Activated CD8-positive, alpha-beta T cell treated with anti-CD3 and anti-CD28 coated beads for 36 hours (primary cell): ENCODE measurements at places on chromosomes 11 and 22.
A peak's percentile ranks its signal among the peaks of the same experiment; 100 is the strongest.

- no peak for DNase-seq
- no peak overlapping the region for H3K27ac ChIP-seq
- H3K27me3 ChIP-seq: no peaks in the 10 kb centered on the region
Observed at GRCh38 chr11:8631395-8632118, 37.5 kb upstream of the STK33 start.

DNA sequence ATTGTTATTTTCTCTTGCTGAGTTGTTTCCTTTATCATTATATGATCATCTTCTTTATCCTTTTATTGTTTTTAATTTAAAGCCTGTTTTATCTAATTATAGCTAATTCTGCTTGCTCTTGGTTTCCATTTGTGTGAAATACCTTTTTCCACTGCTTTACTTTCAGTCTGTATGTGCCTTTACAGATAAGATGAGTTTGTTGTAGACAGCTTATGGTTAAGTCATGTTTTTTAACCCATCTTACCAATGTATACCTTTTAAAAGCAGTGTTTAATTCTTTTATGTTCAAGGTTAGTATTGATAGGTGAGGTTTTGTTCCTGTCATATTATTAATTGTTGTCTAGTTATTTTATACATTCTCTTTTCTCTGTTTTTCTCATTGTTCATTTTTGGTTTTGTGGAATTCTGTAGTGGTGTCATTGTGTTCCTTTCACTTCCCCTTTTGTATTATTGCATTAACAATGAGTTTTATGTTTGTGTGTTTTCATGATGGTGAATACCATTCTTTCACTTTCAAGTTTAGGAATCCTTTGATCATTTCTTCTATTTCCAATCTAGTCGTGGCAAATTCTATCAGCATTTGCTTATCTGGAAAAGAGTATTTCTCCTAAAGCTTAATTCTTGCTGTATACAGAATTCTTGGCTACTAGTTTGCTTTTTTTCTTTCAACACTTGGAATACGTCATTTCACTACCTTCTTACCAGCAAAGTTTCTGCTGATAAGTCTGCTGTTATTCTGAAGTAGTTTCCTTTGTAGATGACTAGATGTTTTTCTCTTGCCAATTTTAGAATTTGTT lies 21.8 kb downstream of the OR5AN1 start:
- peaks cover 1% of the 10 kb centered on the region for H3K27me3 ChIP-seq
- no peak for DNase-seq
- no peak overlapping the region for H3K4me3 ChIP-seq
- H3K36me3 ChIP-seq: no peaks in the 10 kb centered on the region

DNA sequence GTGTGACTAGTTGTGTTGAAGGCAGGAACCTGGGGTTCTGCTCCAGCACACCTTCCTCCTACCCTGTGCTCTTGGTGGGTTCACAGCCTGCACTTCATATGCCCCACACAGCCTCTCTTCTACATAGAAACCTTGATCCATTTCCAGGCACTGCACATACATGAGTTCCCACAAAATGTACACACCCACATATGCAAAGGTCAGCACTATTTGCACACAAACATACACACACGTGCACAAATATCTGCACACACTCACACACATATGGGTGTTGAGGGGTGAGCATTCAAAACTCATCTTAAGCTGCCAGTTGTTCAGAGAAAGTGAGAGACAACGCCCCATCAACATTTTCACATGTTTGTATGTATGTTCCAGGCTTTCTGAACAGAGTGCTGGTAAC lies 201.0 kb downstream of the BARX2 start:
- no peaks in the 10 kb centered on the region for H3K4me1 ChIP-seq
- H3K27me3 ChIP-seq: no peaks in the 10 kb centered on the region
- no peak overlapping the region for H3K27ac ChIP-seq
- H3K36me3 ChIP-seq: no peaks in the 10 kb centered on the region

DNA sequence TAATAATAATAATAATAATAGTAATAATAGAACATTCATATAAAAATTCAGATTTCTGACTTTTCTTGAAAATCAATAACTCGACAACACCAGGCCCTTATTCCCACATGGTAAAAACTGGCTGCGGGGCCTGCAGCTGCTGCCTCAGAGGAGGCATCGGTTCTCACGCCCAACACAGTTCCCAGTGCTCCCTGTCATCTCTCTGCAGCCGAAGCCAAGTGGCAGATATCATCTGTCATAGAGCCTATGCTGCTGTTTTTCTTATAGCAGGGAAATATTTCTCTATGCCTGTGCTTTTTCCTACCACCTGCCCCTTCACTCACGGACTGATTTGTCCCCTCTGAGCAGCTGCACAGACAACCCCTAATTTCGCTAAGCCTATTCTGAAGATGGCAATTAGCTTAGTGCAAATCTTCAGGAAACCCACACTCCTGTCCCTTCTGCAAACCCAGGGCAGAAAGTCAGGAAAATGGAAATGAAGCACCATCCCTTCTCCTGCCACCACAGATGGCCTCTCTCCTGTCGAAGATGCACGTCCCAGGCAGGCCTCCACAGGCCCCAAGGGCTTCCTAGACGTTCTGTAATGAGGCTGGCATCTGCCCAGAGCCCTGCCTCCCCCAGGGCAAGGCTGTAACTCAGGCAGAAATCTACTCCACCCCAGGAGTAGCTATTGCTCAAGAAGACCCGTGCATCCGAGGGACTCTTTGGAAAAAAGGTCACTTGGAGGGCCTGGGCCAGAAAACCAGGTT lies 66.7 kb downstream of the SYN3 start:
- no peaks in the 10 kb centered on the region for H3K27me3 ChIP-seq
- H3K27ac ChIP-seq: no peak overlapping the region
- no peak overlapping the region for H3K4me3 ChIP-seq
- no peak for DNase-seq
- H3K36me3 ChIP-seq: no peaks in the 10 kb centered on the region

GRCh38 chr22:49509016-49509415 lies 318.7 kb downstream of the BRD1 start:
- H3K4me1 ChIP-seq: peaks cover 15% of the 10 kb centered on the region
- no peak for DNase-seq
- H3K4me3 ChIP-seq: no peak overlapping the region
- peaks cover 10% of the 10 kb centered on the region for H3K36me3 ChIP-seq

DNA sequence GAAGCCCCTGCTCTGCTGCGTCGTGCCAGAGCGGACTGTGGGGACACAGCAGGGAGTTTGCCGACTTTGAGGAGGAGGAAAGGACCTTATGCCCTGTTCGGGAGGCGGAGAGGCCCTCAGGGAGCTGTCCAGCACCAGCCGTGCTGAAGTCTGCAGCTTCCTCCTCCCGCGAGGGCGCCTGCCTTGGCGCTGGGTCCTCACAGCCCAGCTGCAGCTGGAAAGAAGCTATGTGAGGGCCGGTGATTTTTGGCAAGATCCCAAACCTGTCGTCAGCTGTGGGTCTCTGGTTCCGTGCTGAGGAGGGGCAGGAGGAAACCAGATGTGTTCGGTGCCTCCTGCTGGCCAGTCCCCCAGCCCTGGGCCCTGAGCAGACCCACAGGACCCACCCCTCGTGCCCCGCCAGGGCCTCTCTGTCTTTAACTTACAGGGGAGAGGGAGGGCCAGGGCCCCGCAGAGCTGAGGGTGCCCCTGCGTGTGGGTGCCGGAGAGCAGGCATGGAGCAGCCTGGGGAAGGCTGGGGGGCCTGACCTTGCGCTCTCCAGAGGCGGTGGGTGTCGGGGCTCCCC lies 12.0 kb downstream of the BRSK2 start:
- DNase-seq: peak; percentile 51
- no peak overlapping the region for H3K27ac ChIP-seq
- H3K4me3 ChIP-seq: no peak overlapping the region
- no peaks in the 10 kb centered on the region for H3K36me3 ChIP-seq

- peaks cover 29% of the 10 kb centered on the region for H3K4me1 ChIP-seq
- DNase-seq: peak; percentile 44
- no peak overlapping the region for H3K27ac ChIP-seq
- H3K27me3 ChIP-seq: peaks cover 5% of the 10 kb centered on the region
Observed at GRCh38 chr11:60950933-60951605, 907 bp downstream of the SLC15A3 start.

DNA sequence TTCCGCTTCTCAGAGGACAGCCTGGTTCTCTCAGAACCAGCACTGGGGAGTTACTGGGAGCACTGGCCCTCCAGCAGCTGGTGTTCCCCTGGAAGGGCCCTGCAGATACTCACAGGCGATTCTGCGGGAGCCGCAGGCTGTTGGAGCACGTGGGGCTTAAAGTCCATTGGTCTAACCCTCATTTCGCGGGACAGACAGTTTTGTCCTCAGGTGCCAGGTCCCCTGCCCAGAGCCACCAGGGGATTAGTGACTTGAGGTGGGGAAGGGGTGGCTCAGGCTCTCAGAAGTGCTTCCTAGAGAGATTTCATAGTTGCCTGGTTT lies 53.9 kb downstream of the CACNA1I start:
- H3K4me3 ChIP-seq: no peak overlapping the region
- peaks cover 8% of the 10 kb centered on the region for H3K27me3 ChIP-seq
- no peak for DNase-seq
- H3K4me1 ChIP-seq: no peaks in the 10 kb centered on the region
- no peak overlapping the region for H3K27ac ChIP-seq

- H3K4me3 ChIP-seq: no peak overlapping the region
- H3K36me3 ChIP-seq: no peaks in the 10 kb centered on the region
- H3K27me3 ChIP-seq: peaks cover 5% of the 10 kb centered on the region
- no peaks in the 10 kb centered on the region for H3K4me1 ChIP-seq
- H3K27ac ChIP-seq: no peak overlapping the region
Observed at GRCh38 chr11:79466411-79466810, 25.6 kb upstream of the TENM4 start.

DNA sequence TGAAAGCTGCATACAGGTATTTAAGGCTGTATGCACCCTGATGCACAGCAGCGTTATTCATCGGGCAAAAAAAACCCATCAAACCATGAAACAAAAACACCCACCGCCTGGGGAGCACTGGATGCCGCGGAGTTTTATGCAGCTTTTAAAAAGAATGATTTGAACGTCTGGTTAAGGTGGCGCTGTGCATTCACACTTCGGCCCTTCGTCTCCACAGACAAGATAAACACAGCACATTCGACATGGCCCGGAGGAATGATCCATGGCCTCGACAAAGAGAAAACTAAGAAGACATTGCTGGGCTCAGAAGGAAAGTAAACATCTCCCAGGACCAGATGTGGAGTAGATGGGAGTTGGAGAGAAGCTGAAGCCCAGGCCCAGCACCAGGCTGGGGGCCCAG lies 40.8 kb upstream of the GAL start:
- no peak for DNase-seq
- H3K27me3 ChIP-seq: peaks cover 16% of the 10 kb centered on the region
- peaks cover 3% of the 10 kb centered on the region for H3K4me1 ChIP-seq
- H3K27ac ChIP-seq: no peak overlapping the region

GRCh38 chr11:62621567-62622470 lies at the start of gene B3GAT3:
TSS of gene B3GAT3 (minus strand) at chr11:62621986. CDS start at chr11:62621947, 39 bp downstream.
- H3K27me3 ChIP-seq: no peaks in the 10 kb centered on the region
- peaks cover 24% of the 10 kb centered on the region for H3K4me1 ChIP-seq
- peak; percentile 98 for DNase-seq

DNA sequence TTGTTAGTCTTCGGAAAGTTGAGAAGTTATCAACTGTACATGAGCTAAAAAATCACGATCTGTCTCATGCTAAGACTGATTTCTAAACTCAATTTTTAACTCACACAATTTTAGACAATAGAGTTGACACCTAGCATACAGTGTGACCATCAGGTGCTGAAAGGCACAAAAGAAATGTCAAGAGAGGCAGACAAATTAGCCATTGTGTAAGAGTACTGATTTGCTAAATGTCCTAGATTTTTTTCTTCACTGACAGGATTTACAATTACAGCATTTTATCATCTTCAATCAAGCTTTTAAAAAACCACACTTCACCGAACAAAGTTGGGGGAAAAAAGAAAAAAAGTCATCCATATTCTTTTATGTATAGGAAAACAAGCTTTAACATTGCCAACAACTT lies 7.0 kb downstream of the LGR4 start:
- peaks cover 13% of the 10 kb centered on the region for H3K27me3 ChIP-seq
- no peak overlapping the region for H3K27ac ChIP-seq
- H3K36me3 ChIP-seq: no peaks in the 10 kb centered on the region
- H3K4me1 ChIP-seq: no peaks in the 10 kb centered on the region
- no peak for DNase-seq

GRCh38 chr11:126419801-126420697 lies 64.6 kb downstream of the ST3GAL4 start:
- H3K4me1 ChIP-seq: peaks cover 19% of the 10 kb centered on the region
- peaks cover 4% of the 10 kb centered on the region for H3K27me3 ChIP-seq
- H3K4me3 ChIP-seq: no peak overlapping the region
- DNase-seq: no peak
- no peak overlapping the region for H3K27ac ChIP-seq

- no peak overlapping the region for H3K27ac ChIP-seq
- no peaks in the 10 kb centered on the region for H3K36me3 ChIP-seq
- no peak for DNase-seq
- no peak overlapping the region for H3K4me3 ChIP-seq
Observed at GRCh38 chr11:117786135-117786870, 10.7 kb downstream of the DSCAML1 start.

DNA sequence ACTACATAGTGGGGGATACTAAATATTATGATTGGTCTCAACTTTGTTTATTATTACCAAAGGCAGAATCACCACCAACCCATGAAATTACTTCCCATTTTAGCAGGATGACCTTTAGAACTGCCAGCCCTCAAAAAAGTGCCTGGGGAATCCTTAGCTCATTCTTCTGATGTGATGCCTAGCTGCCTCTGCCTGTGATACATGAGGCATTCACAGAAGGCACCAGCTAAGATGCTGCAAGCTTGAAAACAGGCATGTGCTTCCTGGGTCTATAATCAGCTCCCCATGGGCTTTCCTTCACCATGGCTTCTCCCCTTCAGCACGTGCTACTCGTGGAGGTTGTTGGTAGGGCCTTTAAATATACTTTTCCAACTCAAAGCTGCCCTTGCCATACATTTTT lies 50.4 kb upstream of the ARHGAP20 start:
- H3K36me3 ChIP-seq: no peaks in the 10 kb centered on the region
- no peak for DNase-seq
- no peak overlapping the region for H3K27ac ChIP-seq
- no peaks in the 10 kb centered on the region for H3K4me1 ChIP-seq
- peaks cover 3% of the 10 kb centered on the region for H3K27me3 ChIP-seq

- peak overlapping the region; percentile 72 for H3K27ac ChIP-seq
- H3K27me3 ChIP-seq: no peaks in the 10 kb centered on the region
- peaks cover 36% of the 10 kb centered on the region for H3K36me3 ChIP-seq
Observed at GRCh38 chr22:20519558-20519957, 12.1 kb downstream of the MED15 start.

DNA sequence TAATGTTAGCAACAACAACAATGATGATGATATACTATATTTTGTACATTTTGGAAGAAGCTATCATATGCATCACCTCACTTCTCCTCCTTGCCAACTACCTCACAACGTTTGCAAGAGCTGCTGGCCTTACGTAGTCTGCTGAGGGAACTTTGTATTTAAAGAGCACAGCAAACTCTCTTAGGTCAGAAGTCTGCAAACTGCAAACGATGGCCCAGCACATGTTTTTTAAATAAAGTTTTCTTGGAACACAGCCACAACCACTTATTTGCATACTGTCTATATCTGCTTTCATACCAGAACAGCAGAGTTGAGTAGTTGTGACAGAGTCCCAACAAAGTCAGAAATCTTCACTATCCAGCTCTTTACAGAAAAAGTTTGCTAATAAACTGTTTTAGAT lies 261.7 kb downstream of the TENM4 start:
- H3K27me3 ChIP-seq: peaks cover 17% of the 10 kb centered on the region
- no peak overlapping the region for H3K27ac ChIP-seq
- no peaks in the 10 kb centered on the region for H3K4me1 ChIP-seq
- no peaks in the 10 kb centered on the region for H3K36me3 ChIP-seq
- no peak for DNase-seq
